MCF 10A (cell line): ENCODE measurements at places on chromosomes 4 and X. TPM values are rescaled to one million over a fixed set of nuclear protein-coding genes. Genes with fewer than 3 reads are reported as not detected.

The CXCL11 gene
- total RNA-seq: not detected in 2 replicates

The NPY1R gene
- 0.63 and 2.8 TPM in 2 replicates for total RNA-seq

The PF4V1 gene
- not detected in 2 replicates for total RNA-seq

The MGAT4D gene
- total RNA-seq: not detected in 2 replicates

The ADD1 gene
- total RNA-seq: 131 and 161 TPM in 2 replicates

The EDA2R gene
- 30.3 and 32.4 TPM in 2 replicates for total RNA-seq
